ENCODE measurements at places on chromosomes 5 and 9.

DNA sequence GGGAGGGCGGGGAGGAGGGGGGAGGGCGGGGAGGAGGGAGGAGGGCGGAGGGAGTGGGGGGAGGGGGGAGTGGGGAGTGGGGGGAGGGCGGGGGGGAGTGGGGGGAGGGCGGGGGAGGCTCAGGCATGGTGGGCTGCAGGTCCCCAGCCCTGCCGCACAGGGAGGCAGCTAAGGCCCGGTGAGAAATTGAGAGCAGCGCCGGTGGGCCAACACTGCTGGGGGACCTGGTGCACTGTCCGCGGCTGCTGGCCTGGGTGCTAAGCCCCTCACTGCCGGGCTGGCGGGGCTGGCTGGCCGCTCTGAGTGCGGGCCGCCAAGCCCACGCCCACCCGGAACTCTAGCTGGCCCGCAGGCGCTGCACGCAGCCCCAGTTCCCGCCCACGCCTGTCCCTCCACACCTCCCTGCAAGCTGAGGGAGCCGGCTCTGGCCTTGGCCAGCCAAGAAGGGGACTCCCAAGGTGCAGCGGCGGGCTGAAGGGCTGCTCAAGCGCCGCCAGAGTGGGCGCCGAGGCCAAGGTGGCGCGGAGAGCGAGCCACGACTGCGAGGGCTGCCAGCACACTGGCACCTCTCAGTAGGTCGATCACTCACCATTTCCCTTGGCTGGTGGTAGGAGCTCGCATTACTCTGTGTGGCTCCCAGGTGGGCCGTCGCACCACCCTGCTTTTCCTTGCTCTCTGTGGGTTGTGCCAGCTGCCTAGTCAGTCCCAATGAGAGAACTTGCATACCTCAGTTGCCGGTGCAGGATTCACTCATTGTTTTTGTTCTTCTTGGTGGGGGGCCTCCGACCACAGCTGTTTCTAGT is 160.2 kb downstream of the CNTLN start:
- DNase-seq, result no peak

DNA sequence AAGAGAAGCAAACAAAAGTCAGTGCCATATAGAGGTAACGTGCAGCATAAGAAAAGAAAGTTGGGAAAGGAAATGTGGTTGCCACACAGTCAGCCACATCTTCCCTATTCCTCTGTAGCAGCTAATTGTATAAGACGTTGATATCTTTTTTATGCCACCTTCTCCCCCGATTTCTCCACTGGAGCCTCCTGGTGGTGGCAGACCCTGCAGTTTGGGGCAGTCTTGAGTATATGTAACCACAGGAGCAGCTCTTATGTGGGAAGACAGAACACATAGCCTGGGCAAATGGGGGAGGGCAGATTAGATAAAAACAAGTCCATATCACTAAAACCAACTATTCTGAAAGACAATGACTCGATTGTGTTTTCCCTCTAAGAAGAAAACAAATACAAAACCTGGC is 99.7 kb downstream of the PLCXD3 start:
- peak; percentile 25 for DNase-seq

DNA sequence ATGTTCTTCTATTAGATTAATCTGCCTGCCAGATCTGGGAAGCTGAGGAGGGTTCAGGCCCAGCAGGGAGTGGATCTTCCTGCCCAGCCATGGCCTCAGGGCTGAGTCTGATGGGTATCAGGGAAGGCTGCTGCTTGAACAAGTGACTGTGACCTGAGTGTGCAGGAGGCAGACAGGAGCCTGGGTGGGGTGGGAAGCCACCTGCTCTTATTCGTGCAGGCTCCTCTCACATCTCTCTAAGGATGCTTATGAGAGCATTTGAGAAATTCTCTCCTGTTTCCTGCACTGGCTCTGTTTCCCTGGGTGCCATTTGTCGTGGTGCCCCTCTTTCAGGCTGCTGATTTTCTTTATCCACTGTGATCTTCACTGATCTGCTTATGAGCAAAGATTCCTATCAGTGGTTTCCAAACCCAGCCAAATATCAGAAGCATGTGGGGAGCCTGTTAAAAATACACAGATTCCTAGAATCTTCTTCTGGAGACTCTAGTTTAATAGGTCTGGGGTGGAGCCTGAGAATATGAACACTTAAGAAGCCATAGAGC is 2.1 kb downstream of the RGS3 start:
- DNase-seq, result no peak

DNA sequence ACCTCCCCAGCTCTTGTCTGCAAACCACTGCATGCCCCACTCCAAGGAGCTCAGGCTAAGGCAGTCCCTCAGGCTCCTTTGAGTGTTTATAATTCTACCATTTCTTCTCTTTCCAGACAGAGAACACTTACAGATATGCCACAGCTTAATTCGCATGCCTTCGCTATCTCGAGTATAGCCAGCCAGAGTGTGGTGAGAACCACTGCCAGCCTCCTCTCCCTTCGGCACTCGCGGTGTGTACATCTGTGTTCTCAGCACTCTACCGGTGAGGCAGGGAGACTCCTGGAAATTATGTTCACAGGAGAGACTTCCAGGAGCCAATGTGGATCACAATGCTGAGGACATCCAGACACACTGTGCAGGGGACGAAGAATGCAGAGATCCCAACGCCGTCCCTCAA is 143.7 kb upstream of the IRX1 start:
- DNase-seq, result no peak

DNA sequence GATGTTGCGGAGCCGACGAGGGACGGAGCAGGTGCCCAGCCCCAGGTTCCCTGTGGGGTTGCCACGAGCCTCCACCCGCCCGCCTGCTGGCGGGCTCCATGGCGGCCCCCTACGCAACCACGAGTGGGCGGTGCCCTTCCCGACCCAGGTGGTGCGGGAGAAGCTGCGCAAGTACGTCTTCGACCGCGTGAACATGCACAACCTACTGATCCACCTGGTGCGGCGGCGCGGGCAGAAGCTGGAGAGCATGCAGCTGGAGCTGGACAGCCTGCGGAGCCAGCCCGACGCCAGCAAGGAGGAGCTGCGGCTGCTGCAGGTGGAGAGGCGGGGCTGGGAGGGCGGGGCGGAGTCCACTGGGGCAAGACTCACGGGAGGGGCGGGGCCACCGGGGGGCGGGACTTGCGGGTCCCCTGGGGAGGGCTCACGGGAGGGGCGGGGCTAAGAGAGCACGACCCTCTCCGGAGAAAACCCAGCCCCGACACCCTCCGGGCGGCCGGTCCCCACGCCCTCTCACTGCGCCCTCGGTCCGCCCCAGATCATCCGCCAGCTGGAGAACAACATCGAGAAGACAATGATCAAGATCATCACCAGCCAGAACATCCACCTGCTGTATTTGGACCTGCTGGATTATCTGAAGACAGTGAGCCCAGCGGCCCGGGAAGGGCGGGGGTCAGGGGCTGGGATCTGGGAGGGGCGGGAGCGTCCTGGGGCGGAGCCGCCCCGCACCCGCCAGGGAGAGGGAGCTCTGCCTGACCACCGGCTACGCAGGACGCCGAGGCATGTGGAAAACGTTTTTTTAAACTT is 3.9 kb downstream of the CCDC183 start:
- peak; percentile 75 for DNase-seq

DNA sequence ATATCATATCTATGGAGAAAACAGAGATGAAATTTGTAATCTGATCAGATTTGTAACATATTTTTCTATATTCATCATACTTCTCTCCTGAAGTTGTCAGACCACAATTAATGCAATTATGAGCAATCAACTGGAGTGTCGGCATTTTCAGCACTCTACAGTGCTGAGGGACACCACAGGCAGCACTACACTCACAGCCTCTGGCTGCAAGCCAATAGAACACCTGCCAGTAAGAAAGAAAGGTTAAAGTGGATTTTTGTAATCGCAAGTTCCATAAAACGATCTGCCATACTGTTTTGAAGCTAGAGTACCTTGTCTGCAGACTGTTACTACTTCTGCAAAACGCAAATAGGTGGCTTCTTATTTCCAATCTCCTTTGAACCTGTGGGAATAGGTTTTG is 147.6 kb downstream of the ADAMTS6 start:
- no peak for DNase-seq

DNA sequence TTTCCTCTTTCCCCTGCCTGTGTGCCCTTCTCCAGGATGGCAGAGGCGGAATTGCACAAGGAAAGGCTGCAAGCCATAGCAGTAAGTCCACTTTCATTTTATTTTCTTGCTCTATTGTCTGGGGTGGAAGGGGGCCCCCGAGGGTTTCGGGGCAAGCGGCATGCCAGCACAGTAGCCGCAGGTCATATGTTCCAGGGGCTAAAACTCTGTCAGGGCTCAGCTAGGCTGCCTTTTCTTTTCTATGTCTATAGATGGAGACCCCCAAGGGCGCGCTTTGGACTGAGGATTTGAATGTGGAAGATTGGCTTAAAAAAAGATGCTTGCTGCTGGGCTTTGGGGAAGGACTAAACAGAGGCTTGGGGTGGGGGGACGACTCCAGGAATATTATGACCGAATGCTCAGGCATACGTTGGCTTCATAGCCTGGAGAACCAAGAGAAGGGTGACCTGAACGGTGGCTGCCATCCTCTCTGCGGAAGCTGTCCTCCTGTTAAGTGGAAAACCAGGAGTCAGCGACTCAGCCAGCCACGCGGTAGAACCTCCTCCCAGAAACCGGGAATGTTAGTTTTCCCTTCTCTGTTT is 545 bp downstream of the PALM2AKAP2 start:
- DNase-seq, result no peak

DNA sequence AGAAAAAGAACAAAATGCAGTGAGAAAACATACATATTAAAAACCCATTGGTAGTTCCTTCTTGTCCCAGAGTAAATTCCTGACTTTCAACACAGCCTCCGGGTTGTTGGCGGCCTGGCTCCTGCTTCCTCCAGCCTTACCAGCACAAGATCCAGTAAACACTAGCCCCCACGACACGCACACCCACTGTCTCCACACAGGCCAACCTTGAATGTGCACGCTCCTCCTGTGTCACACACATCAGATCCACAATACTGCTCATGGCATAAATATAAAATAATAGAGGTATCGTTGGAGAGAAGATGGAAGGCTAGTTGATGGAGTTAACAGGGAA is 2.5 kb upstream of the SLC31A2 start:
- DNase-seq, result no peak

GRCh38 chr5:175885813-175886212 is 14.4 kb downstream of the CPLX2 start:
- no peak for DNase-seq

All from SK-MEL-5 (cell line).